Activated T-cell treated with anti-CD3 and anti-CD28 coated beads, Interleukin-2, amount 50 U/mL, for 72 hours (primary cell): ENCODE measurements at places on chromosomes 12 and 14. TPM values are rescaled to one million over a fixed set of nuclear protein-coding genes. Genes with fewer than 3 reads are reported as not detected.

Gene WNT1
- not detected for total RNA-seq

Gene VRTN
- total RNA-seq, result not detected

Gene DDHD1
- total RNA-seq, result 73.5 TPM

Gene AQP2
- not detected for total RNA-seq

Gene COCH
- 2.3 TPM for total RNA-seq
